Activated T-cell treated with anti-CD3 and anti-CD28 coated beads for 1 hour (primary cell): ENCODE measurements at places on chromosomes 7 and 10.

- no peak for DNase-seq
Observed at GRCh38 chr10:132193907-132194552, 7.3 kb downstream of the DPYSL4 start.

DNA sequence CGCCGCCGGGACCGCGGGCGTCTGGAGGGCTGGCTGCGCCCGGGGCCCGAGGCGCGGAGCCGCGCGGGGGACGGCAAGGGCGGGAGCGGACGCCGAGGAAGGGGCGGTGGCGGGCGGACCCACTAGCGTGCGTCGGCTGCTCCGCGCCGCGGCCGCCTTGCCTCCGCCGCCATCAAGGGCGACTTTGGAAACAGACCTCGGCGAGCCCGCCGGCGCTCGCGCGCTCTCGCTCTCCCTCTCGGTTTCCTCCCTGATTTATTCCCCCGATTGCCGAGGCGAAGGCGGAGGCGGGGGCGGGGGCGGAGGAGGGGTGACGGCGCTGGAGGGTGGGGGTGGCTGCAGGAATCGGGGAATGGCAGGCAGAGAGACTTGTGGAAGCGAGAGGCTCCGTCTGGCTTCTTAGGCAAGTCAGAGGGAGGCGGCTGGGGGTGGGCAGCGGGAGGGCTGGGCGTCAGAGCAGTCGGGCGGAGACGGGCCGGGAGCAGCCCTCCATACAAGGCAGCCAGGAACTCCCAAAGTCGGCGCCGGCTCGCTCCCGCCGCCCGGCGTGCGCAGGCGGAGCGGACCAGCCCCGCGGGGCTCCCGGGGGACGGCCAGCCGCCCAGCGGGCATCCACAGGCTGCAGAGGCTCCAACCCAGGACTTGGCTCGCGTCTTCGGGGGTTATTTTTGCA lies at the start of gene CACNA2D1:
TSS of gene CACNA2D1 (minus strand) at position 231 of the 673 bp plus-strand sequence.
- DNase-seq = no peak

DNA sequence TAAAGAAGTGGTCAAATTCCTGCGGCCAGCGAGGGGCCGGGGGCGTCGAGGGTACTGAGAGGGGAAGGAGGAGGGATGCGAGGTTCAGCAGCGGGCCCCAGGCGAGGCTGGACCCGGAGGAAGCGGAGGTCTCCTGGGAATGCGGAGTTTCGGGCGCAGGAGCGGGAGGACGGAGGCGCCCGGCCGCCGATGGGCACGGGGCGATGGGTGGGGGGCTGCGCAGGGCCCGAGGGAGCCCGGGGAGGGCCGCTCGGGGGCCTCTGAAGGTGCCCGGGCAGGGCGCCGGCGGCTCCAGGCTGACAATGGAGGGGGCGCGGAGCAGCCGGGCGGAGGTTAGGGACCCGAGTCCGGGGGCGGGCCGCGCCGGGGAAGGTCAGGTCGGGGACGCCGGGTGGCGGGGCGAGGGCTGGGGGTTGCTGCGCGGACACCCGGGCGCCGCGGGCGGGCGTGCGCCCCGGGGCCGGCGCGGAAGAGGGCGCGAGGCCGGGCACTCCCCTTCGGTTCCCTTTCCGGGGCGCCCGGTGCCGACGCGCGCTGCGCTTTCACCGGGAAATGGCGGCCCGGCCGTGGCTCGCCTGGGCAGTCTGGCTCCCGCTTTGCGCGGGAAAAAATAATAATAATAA lies 683 bp downstream of the MACROH2A2 start:
- no peak for DNase-seq

- no peak for DNase-seq
Observed at GRCh38 chr10:3834947-3835346, 49.9 kb upstream of the KLF6 start.

GRCh38 chr7:69429911-69430383 lies 168.3 kb upstream of the AUTS2 start:
- DNase-seq = no peak

- DNase-seq = no peak
Observed at GRCh38 chr10:112535531-112535951, 88.5 kb downstream of the VTI1A start.

DNA sequence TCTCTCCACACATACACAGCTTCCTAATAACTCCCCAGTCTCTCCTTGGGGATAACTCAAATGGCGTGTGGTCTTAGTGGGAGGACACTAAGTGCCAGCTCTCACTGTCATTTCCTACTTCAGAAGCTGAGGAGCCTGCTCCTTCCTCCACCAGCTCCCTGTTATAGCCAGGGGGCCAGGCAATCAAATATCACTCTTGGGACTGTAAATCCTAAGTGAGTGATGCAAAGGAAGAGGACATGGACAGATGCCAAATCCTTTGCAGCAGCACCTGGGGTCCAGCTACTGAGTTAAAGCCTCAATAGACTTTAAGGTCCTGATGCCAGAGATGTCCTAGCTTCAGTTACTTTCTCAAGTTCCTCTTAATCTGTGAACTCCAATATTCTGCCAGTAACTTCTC lies 34.1 kb downstream of the SEM1 start:
- DNase-seq = no peak

- no peak for DNase-seq
Observed at GRCh38 chr7:99848420-99849216, 20.8 kb downstream of the CYP3A43 start.

DNA sequence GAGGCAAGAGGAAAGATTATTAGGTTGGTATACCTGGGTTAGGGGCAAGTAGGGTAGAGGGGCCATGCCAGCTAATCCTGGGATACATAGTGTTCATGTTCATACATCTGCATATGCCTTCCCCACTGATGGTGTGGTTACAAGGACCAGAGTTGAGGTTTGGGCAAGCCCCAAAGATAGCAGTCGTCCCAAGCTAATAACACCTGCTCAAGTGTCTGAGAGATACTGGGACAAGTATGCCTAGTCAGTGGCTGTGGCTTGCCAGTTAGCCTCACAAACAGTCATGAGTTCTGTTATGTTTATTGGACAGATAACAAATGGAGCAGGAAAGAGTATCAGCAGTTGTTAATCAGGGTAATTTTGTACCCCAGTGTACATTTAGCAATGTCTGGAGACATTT lies 139.6 kb downstream of the ADAM22 start:
- DNase-seq = no peak

DNA sequence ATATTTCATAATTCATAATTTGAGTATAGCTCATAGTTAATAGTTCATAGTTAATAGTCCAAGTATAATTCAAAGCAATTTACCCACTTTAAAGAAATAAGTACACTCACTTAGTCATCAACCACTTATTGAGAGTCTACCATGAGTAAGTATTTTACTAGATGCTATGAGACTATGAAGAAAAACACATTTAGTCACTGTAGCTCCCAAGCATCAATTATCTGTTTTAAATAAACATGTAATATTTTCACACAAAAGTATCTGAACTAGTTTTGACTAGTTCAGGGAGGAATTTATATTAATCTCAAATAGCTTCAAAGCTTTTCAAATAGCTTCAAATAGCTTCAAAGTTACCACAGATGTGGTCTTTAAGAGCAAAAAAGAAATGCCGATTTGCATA lies 119.2 kb downstream of the ANK3 start:
- DNase-seq = no peak

DNA sequence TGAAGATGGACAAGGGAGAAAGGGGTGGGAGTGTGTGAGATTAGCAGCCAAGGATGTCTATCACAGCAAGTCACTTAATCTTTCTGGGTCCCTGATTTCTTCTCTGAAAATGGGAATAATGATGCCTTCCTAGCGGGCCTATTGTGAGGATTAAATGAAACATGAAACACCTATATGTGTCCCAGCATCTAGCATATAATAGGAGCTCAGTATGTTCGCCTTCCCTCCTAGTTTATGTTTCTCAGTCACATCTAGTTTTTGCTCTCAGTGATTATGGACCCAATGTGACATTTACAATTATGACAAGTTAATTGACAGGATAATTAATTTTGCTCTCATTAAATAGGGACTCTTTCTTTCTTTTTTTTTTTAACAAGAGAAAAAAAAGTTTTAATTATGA lies 252.9 kb downstream of the SNX13 start:
- DNase-seq = no peak

DNA sequence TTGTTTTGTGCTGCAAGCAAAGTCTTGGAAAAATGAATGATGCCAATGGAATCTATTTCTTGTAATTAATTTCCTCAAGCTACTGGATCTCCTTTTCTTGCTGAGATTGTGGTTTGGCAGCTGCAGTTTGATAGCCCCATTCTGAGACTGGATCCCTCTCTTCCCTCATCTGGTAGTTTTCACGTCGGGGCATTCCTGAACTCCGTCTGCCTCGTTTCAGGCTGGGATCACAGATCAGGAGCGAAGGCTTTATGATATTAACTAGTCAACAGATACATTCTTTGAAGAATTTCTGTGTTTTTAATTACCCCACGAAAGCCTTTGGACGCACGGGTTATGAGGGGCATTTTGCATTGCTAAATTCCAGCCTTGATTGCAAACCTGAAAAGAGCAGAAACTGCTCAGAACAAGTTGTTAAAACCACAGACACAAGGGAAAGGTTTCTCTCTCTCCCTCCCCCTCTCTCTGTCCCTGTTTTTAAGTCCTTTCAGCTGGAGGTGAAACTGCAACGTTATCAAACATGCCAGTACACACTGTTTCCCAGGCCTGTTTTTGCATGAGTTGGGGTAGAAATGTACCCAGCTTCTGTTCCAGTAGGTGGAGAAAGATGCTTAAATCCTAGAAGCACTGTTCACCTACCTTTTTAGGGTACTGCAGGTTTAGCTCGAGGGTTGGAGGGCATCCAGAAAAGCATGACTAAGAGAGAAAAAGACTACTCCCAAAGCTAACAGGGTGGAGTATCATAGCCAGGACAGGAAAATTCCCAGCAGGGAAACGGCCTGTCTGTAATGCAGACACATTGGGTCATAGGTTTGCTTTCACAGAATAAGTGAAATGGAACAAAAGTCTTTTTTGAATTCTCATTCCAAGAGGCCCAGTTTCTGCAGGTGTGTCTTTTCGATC lies 124.3 kb downstream of the CUX1 start:
- no peak for DNase-seq

- DNase-seq = no peak
Observed at GRCh38 chr10:60962946-60963345, 19.0 kb upstream of the RHOBTB1 start.

GRCh38 chr7:149409895-149410294 lies 51.0 kb downstream of the ZNF777 start:
- no peak for DNase-seq

DNA sequence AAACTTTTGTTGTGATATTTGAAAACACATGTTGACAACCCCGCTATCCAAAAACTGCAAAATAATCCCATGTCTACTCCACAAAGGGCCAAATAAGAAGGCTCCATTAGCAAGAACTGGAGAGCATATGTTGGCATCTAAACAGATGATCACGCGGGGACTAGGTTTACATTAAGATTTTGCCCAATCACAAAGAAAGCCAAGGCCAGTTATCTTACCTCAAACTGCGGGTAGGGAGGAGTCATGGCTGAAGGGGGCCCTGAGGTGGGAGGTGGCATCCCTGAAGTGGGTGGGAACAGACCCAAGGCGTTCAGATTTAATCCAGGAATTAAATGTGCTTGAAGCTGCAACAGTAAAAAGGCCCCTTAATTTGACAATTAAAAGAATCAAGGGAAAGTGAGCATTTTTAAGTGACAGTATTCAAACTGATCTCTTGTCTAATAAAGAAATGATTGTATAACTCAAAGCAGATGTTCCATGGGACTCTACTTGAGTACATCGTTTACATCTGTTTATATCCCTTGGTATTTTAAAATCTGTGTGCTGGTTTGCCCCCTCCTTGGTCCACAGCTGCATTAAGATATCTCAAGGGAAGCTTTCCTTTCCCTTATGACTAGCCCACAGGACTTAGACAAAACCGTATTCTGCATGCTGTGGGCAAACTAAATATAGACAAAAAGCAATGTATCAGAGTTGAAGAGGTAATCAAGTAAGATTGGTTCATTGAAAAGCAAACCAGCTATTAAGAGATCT lies 42.9 kb downstream of the MALSU1 start:
- DNase-seq = no peak

DNA sequence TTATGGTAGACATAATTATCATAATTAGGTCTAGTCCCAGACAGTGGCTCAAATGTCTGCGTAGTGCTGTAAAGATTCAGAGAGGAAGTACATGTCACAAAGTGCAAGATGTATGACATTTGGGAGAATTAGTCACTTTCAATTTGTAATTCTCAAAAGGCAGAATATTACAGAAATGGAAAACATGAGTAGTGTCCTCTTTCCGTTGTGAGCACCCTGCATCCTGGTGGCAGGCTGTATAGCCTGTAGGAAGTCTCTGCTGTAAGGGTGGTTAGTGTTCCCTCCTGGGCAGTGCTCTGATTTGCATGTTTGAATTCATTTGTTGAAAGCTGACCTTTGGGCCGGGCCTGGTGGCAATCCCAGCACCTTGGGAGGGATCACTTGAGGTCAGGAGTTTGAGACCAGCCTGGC lies 17.0 kb downstream of the CDK14 start:
- DNase-seq = no peak

DNA sequence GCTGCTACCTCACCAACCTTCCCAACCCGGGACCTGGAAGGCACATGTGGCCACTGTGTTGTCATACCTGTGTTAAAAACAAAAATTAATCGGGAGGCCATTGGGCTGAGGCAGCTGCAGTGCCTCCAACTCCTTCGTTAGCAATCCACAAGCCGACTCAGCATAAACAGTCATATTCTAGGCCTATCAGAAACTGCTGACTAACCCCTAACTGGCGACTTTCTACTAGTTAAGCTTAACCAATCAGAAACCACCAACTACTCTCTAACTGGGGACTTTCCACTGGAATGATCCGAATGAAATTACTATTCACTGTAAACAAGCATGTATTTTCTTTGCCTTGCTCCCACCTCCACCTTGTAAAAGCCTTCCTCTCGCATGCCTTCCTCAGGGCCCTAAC lies 14.1 kb upstream of the TMEM72 start:
- no peak for DNase-seq

GRCh38 chr7:101669307-101669706 lies 40.2 kb upstream of the MYL10 start:
- no peak for DNase-seq

DNA sequence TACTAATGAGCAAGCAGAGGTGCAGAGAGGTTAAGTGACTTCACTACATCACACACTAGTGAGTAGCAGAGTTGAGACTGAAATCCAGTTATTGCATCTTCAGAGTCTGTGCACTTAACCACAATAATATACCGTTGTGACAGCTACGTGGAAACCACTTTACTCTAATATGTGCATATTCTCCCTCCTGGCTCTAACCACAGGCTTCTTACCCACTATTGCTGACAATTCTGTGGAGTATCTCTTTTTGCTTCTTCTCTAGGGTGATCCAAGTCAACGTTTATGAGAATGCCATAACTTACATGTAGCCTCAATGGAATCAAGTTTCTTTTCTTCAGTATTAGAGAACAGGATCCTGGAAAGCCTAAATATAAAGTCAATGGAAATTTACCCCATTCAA lies 64.2 kb upstream of the MEOX2 start:
- DNase-seq = no peak
